ENCODE measurements at places on chromosomes 16 and 17.

DNA sequence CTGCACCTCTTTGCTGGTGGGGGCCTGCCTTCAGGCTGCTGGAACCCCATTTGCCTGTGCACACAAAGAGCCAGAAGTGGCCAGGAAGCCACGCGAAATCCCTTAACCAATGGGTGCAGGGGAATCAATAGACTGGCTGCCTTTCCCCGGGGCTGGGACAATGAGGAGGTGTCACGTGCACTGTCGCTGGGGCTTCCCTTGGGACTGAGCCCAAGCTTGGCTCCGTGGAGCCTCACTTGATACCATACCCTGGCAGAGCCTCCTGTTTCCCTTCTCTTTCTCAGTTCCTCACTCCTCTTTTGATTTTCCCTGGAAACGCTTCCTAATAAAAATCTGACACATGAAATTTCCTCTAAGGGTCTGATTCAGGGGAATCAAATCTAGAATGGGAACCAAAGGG, 38.8 kb upstream of the C16orf82 start:
- DNase-seq, result no peak

GRCh38 chr17:65985571-65985970, 206.4 kb downstream of the CEP112 start:
- no peak for DNase-seq

- DNase-seq, result no peak
Observed at GRCh38 chr16:49312389-49312985, 30.8 kb upstream of the CBLN1 start.

DNA sequence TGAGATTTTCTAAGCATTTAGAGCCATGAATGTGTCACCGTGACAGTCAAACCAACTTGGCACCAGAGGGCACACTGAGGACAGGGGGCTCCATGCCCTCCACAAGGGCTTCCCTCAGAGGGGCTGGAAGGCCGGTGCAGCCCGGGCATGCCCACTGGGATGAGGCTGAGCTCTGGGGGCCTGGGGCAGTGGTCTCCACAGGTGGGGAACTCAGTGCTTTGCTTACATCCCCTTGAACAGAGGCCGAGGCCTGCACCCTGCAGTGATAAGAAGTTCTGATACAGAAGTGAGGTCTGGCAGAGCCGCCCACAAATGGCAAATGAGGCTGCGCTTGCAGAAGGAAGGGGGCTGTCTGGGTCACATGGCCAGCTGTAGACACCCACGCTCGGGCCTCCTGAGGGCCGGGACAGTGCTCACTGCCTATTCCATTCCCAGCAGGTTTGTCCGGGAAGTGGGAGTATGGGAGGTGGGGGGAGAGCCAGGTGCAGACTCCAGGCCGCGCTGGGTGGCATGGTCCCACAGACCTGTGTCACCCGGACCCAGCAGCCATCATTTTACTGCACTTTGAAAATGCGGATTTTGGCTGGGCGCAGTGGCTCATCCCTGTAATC, 116.8 kb upstream of the CREBBP start:
- DNase-seq, result no peak

- no peak for DNase-seq
Observed at GRCh38 chr17:31570231-31570630, 178.8 kb downstream of the RAB11FIP4 start.

DNA sequence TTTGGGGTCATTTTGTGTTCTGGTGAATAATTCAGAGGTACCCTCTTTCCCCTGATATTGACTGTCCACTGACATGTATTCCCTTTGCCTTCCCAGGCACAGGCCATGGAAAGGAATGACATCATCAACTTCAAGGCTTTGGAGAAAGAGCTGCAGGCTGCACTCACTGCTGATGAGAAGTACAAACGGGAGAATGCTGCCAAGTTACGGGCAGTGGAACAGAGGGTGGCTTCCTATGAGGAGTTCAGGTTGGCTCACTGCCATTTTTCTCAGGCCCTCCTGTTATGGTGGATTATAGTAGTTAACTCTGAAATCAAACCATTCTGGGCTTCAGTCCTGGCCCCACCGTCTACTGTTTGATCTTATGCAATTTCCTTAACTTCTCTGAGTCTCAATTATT, 1.6 kb upstream of the EFTUD2 start:
- no peak for DNase-seq

DNA sequence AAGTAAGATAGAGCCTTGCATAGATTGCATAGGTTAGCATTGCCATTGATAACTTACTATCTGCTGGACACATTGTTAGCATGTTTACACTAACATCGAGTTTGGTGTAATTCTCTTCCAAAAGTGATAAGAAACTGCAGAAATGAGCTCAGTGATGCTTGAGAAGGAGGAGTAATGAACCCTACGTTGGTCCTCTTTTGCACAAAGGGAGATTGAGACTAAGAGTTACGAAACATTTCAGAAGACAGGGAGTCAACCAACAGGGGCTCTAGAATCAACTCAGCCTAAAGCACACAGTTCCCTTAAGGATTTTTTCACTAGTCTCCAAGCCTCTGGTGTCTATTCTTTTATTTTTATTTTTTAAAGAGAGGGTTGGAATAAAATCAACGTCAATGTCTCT, 6.8 kb downstream of the CCL7 start:
- no peak for DNase-seq

DNA sequence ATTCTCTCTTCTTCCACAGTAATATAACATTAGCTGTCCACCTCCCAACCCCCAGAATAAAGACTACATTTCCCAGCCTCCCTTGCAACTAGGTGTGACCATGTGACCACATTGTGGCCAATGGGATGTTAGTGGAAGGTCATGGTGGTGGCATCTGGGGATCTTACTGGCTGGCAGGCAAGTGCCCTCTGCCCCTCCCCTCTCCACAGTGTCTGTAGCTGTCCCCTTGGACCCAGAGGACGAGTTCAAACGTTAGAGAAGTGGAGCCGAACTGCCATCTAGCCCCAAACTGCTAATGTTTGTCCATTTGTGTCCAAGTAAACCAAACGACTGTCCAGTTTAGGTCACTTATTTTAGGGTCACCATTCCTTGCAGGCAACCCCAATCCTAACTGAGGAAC, 26.6 kb upstream of the KCNG4 start:
- no peak for DNase-seq

DNA sequence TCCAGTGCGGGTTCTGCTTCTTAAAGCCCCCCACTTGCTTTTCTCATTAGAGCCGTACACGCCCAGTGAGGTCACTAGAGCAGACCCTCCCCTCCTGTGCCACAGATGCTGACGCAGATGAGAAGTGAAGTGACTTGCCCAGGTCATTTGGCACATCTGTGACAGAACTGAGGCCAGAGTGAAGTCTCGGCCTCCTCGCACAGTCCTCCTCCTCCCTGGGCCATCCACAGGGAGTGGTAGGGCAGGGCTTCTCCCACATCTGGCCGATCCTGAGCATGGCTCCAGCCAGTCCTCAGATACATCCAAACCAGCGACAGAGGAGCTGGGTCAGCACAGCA, 15.3 kb upstream of the TBX2 start:
- no peak for DNase-seq

Data from epithelial cell of prostate (primary cell).